Coronary artery (tissue), 2 donors: ENCODE measurements at places on chromosomes 2 and 18.

DNA sequence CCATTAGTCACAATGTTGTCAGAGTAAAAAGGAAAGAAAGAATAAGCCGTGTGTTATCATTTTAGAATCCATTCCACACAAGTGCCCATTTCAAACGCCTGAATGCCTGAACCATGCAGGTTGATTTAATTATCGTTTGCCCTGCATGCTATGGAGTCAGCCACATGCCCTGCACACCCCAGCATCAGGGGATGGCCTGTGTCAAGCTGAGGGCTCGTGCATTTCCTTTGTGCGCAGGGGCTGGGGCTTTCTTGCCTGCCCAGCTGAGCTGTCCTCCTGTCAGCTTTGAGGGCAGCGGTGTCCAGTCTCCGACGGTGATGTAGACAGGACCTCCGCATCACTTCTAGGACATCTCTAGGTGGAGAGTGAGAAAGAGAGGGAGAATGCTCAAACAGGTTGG, 200.4 kb downstream of the TSN start:
- DNase-seq = no peak

GRCh38 chr2:162114271-162114670, 37.8 kb downstream of the GCG start:
- no peak for DNase-seq

DNA sequence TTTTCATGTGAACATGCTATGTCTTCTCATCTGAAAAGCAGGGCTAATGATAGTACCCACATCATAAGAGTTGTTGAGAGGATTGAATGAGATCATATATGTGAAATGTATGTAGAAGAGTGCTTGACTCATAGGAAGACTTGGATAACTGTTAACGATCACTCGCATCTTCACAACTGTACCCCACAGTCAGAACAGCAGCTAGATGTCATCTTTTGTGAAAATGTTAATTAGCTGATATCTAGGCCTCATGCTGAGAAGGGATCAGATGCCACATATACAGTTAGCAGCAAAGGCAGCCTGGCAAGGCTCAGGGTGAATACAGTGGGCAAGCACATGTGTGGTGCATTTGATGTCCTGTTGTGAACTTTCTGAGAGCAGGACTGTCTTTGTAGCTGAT, 24.2 kb downstream of the MAP3K20 start:
- no peak for DNase-seq

DNA sequence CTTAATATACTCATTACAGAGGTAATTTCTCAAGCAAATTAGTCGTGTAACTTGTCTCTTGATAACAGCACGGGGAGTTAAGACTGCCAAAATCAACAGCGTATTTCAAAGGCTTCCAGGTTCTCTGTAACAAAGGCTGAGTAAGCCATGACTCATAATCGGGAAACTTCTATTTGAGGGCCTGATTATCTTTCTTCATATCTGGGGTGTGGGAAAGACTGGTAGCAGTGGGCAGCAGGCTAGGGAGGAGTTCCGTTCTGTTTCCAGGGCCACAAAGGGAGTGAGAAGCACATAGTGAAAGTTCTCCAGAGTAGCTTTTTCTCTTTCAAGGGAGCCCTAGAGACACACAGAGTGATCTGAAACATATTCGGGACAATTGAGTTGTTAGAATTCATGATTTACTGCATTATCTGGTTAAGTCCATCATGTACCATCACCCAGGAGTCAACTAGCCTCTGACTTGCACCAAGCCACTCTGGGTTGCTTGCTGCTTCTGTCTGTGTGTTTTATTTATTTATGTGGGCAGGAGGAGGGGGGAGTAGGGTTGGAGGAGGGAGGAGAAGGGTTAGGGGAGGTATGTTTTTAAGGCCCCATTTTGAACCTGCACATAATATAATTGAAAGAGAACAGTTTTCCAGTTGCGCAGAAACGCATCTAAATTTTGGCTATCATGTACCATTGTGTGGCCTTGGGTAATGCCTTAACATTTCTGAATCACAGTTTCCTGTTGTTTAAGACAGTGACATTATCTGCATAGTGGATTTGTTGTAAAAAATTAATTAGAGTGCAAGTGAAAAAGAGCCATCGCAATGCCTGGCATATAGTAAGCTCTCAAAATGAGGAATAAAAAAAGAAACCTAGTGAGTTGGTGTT, 80.5 kb upstream of the ITPRID2 start:
- no peak for DNase-seq

DNA sequence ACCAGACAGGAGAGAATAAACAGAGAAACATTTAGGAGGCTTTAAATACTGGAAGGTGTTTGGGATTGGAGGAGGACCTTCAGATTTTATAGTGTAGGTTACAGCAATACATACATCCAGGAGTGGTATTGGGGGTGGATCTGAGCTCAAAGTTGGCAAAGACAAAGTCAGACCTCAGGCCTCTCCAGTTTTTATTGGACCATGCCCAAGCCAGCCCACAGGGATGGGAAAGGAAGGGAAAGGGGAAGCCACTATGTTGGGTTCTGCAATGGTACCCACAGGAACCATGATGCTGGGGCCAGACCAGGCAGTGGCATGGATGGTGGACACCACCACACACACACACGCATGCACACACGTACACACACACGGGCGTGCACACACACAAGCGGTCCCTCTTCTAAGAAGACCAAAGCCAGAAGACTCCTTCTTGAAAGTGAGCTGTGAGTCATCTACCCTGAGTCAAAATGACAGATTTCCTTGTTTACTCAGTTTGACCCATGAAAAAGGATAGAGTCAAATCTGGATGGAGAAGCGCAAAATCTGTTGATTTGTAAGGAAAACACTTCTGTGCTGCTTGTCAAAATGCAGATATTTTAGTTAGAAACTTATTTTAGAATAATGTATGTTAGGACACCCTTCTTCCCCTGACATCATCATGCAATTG, 87.9 kb downstream of the TRABD2A start:
- no peak for DNase-seq

DNA sequence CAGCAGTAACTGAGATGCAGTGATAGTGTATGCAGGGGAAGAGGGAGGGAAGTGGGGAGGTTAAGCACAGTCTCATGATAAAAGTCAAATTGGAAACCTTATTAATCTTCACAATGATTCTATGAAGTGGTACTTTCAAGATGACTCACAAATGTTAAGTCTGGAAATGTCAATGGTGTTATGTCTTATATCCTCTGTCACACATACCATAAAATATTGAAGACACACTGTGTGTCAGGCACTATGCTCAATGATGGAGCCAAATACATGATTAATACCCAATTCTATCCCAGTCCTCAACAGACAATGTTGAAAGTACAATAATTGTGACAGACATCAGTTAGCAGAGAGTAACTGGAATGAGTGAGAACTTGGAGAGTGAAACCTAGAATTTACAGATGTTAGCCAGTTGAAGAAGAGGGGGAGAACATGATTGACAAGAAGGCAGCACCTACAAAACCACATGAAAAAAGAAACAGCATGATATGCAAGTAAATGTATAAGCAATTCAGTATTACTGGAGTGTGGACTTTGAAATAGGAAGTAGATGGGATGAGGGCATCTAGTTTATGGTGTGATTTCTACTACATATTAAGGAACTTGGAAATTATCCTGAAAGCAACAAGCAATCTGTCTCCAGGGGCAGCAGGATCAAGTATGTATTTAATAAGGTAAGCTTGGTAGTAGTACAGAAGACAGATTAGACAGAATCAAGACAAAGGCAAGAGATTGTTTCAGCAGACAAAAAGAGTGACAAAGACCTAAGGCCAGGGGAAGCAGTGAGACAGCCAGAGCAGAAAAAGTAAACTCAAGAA, 107.6 kb downstream of the STRN start:
- no peak for DNase-seq

DNA sequence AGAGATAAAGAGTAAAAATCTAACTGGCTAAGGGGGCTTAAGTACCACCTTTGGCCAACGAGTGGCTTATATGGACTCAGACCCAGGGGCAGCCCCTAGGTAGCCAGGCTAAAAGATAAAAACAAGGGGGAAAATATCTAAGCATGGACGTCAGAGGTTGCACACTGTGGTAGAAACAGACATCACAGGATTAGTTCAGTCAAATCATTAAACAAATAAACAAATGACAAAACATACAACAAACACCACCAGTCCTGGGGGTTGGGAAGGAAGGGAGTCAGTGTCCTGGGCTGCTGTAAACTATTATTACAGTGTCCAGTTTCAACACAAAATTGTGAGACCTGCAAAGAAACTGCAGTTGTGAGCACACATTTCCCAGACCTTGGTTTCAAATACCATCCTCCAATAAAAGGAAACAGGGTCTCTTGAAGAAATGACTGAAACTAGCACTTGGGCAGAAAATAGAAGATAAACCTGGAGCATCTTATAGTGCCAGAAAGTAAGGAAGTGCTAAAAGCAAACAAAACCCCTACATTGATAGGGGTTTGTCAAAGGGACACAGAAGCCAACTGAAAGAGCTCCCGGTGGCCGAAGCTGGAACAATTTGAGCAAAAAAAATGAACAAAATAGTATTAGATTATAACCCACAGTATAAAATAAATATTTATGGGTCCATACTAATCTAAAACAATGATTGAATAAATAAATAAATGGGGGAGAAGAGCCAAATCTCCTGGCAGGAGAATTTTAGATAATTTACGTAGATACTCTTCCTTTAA, 154.8 kb upstream of the KLF7 start:
- no peak for DNase-seq

GRCh38 chr2:15049096-15049993, 416.8 kb downstream of the LRATD1 start:
- DNase-seq = no peak

GRCh38 chr18:26258711-26259110, 32.5 kb downstream of the TAF4B start:
- no peak for DNase-seq

GRCh38 chr2:212873256-212873655, 278.2 kb downstream of the IKZF2 start:
- DNase-seq = no peak

DNA sequence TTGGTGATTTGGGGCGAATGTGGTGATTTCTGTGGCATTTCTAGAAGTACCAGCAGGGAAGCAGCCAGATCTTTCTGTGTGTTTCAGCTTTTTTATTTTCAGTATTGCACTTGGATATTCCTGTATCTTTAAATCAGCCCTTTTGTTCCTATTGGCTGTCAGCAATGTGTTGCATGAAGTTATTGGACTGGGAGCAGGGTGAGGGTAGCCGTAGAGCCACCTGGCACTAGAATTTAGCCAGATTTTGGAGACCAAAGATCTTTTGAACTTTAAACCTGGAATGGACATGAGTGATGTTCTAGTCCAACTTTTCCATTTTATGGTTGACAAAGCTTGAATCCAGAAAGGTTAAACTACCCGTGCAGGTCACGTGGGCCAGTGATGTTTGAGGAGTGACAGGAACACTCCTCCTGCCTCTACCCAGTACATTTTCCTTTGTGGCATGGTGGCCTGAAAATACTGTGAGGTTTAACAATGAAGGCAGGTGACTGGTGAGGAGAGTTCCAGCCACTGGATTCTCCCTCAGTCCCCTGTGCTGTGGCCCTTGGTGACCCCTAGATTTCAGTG, 122.3 kb downstream of the NEDD4L start:
- no peak for DNase-seq

- DNase-seq = no peak
These were observed 453.2 kb downstream of the PTPRM start for GRCh38 chr18:8020132-8020846.

DNA sequence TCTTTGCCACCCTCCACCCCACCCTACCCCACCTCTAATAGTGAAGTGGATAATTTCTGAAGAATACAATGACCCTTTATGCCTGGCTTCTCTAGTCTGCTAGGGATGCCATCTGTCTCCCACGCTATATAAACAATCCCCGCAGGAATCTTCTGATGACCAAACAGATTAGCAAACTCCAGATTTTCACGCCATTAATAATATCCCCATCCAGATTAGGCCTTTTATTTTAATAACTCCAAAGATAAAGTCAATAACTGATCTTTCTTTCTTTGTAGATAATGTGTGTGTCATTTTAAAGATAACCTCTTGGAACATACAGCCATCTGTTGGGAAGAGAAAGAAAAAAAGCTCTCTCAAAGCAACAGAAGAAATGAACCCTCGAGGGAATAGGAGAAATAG, 47.9 kb upstream of the CCDC150 start:
- no peak for DNase-seq

DNA sequence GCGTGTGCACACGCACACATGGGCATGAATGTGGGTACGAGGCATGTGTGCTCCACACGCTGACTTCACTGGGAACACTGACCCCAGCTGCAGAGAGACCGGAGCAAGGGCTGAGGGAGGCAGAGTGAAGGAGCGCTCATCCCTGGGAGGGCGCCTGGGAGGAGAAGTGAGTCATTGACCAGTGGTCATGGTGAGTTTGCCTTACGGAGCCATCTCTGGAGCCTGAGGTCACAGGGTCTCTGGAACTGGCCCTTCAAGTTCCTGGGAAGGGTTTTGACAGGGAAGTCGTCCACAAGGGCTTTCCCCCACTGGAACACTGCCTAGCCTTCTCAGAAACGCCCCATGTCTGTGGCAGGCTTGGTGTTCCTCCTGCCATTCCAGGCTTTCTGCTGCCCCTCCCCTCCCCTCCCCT, 14.3 kb upstream of the TMEM185B start:
- DNase-seq = peak; percentile 59

DNA sequence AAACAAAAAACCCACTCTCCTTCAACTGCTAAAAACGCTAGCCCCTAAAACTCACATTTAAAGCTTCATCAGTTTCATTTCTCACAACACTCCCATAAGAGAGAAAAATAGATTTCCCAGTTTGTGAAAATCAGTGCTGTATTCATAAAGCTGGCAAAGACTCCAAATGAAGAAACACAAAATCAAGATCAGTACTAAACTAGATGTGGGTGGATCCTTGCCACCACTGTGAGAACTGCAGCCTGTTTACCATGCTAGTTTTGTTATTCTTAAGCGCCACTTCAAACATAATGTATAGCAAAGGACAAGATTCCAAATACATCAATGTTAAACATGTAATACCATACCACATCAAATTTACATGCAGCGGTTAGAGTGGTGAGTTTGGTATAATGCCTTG, 104.5 kb upstream of the CCDC150 start:
- no peak for DNase-seq

DNA sequence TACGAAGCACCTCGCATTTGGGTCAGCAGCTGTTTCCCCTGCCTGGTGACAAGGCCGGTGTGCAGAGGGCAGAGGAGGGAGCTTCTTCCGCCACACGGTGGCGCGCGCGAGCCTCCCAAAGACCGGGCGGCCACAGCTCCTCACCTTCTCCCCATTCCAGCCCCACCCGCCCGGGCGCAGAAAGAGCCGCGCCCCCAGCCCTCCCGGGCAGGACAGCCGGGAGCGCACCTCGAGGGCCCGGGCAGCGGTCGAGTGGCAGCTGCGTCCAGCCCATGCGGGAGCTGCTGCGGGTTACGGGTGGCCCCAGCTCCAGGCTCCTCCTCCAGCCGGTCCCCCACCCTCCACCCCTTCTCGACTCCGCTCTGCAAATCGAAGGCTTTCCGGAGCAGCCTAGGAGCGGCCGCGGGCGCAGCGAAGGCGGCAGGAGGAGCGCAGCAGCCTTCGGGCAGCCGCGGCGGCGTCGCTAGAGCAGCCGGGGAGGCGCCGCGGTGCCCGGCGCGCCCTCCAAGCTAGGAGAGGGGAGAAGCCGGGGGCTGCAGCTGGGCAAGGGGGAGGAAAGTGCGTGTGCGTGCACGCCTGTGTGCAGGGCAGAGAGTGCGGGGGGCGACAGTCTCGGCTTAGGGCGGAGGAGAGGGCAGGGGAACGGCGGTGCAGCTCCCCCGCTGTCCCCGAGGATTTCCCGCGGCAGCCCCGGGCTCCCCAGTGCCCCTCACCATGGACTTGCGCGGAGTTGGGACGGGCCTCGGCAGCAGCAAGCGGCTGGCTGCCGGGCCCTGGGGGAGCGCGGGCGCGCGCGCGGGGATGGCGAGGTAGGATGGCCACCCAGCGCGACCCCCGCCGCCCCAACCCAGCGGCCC, at the start of gene CCDC85A:
TSS of gene CCDC85A (plus strand) at position 348 of the 857 bp plus-strand sequence. CDS start 635 bp downstream, outside the sequence.
- peak; percentile 84 for DNase-seq
